ENCODE measurements at places on chromosomes 7 and 10.

- DNase-seq: peak; percentile 40
Measured at GRCh38 chr7:112414855-112415490, 35.3 kb upstream of the IFRD1 start.

- DNase-seq: no peak
Measured at GRCh38 chr10:35316218-35316967, 19.9 kb upstream of the CCNY start.

DNA sequence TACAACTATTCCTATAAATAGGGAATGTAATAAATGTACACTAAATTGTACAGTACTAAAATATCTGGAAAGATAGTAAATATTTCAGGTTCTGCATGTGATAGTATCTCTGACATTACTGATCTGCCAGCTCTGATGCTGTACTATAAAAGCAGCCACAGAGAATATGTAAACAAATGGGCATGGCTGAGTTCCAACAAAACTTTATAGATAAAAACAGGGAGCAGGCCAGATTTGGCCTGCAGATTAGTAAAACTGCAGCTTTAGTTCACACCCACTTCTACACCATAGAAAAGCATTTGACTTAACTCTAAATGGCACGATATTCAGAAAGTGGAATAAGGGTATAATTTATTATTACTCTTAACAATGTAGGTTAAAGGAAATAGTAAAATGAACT is 18.8 kb upstream of the TLL2 start:
- no peak for DNase-seq

DNA sequence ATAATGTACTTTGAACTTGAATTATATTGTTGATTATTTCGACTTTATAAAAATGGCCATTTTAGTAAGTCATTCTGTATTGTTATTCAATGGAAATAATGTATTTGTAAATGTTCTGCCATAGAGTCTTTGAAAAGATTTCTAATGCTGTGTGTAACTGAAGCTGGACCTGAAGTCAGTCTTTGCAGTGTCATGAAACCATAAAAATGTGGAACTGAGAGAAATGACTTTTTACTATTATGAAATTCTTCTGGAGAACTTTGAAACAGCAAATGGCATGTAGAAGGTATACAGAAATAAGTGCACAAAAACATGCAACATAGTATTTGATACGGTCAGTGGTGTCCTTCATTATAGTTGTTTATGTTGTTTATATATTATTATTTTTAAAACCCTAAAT is 59.7 kb upstream of the ADRA2A start:
- DNase-seq: no peak

GRCh38 chr7:82745820-82746219 is 302.2 kb upstream of the CACNA2D1 start:
- no peak for DNase-seq

Measured in fibroblast of skin of scalp (primary cell).